ENCODE measurements at places on chromosomes 2 and 18.

GRCh38 chr2:222904557-222905258 is 43.9 kb downstream of the ACSL3 start:
- DNase-seq, result no peak

DNA sequence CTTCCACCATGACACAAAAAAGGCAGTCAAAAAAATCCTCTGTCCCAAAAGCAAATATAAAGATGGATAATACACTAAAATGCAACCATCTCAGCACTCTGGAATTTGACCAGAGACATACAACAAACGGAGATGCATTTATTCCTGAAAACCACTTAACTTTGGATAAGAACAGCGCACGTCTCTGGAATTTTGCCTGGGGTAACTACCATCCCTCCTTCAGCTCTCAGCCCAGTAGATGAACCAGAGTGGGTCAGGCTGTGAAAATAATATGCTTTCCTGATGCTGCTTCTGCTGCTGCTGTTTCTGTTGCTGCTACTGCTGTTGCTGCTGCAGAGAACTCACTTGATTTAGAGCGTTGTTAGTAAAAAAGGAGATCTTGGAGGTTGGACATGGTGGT is 133.8 kb upstream of the ACVR2A start:
- no peak for DNase-seq

DNA sequence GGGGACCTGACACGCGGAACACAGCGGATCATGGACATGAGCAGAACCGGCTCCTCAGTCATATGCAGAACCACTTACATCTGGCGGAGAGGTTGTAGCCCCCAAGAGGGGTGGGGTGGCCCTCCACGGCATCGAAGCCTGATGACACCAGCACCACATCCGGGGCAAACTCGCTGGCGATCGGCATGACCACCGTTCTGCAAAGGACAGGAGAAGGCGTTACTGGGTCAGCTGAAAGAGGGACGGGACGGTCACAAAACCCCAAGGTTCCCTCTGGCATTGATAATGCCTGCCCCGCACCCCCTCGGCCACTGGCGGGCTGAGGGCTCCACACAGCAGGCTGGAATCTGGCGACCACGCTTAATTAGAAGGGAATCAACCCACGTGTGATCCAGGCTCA is 220.5 kb downstream of the TWIST2 start:
- DNase-seq, result no peak

DNA sequence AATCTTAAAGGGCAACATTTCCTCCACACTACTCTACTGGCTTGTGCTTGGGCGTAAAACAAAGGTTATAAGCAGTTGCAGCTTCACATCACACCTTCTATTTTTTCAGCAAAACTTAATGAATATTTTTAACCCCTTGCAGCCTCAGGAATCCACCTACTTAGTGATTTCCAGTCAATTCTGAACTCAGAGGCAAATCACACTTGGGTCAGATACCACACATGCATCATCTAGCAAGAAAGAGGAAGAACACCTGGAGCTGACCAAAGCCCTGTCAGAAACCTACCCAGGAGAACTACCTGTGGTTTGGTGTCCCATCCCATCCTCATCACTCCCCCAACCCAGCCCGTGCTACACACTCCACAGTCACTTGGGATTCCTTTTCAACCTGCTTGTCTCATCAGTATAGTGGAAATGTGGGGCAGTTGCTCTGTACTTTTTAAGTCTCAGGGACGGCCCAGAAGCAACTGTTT is 25.5 kb downstream of the PIAS2 start:
- DNase-seq, result no peak

DNA sequence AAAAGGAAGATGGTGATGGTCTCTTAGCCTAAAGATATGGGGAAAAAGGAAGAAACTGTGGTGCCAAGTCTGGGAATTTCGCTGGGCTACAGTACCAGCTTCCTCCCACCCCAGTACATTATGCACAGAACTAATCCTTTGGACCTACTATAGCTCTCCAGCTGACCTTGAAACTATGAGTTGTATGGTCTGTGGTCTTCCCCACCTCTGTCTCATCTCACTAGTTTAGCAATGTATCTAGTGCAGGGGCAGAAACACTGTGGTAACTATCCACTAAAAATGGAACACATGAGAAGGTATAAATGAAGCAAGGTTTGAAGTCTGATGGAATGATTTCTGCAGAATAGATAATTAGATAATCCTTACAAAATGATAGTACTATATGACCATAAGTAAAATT is 190.4 kb upstream of the CCDC150 start:
- no peak for DNase-seq

GRCh38 chr2:136110526-136110925 is 7.4 kb downstream of the CXCR4 start:
- no peak for DNase-seq

DNA sequence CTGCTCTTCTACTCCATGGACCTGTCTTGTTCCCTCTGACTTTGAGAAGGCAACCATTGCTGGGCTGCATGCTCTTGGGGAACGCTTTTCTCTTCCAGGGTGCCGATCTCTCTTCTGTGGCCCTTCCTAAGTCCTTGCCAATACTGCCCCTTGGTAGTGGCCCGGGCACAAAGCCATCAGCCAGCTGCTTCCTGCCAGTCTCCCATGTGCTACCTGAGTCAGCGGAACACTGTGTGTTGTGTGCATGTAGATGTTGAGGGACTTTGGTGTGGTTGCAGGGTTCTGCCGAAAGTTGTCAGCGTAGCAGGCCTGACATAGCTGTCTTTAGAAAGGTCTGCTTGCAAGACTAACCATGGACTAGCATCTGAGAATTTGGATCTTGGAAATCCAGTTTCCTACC is 35.4 kb downstream of the MGAT5 start:
- DNase-seq, result peak; percentile 13

DNA sequence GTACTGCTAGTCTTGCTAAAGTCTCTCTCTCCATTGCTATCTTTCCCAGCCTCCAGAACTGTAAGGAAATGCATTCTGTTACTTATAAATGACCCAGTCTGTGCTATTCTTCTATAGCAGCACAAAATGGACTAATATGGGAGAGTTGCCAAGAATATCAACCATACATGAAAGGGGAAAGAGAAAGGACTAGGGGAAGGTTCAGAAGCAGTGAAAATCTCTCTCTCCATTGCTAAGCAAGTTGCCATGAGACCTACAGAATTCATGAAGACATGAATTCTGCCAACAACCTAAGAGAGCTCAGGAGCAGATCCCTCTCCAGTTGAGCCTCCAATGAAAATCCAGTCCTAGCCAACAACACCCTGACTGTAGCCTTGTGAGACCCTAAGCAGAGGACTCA is 3.6 kb upstream of the TRABD2A start:
- no peak for DNase-seq

- DNase-seq, result no peak
Measured at GRCh38 chr2:191045141-191045540, 31.2 kb upstream of the STAT1 start.

GRCh38 chr2:204898928-204899640 is 353.8 kb downstream of the PARD3B start:
- no peak for DNase-seq

DNA sequence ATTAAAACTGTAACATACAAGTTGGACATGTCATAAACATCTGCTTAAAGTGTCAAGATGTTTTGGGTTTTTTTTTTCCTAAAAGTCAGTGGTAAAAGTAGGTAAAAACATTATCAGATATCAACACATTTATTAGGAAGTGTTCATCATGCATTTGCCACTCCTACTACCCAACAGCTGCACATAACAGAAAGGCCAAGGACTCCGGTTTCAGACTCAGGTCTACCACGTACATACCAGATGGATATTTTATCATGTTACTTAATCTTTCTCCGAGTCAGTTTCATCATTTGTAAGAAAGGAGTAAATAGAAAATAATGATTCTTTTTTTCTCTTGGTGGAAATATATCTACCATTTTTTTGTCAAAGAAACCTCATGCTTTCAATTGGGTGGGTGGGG is 192.3 kb downstream of the UBE2E3 start:
- DNase-seq, result no peak
